ENCODE measurements at places on chromosomes 1 and 21. TPM values are rescaled to one million over a fixed set of nuclear protein-coding genes. Genes with fewer than 3 reads are reported as not detected.

- no peak for DNase-seq
Observed at GRCh38 chr1:50427818-50428779, 4.9 kb upstream of the DMRTA2 start.

DNA sequence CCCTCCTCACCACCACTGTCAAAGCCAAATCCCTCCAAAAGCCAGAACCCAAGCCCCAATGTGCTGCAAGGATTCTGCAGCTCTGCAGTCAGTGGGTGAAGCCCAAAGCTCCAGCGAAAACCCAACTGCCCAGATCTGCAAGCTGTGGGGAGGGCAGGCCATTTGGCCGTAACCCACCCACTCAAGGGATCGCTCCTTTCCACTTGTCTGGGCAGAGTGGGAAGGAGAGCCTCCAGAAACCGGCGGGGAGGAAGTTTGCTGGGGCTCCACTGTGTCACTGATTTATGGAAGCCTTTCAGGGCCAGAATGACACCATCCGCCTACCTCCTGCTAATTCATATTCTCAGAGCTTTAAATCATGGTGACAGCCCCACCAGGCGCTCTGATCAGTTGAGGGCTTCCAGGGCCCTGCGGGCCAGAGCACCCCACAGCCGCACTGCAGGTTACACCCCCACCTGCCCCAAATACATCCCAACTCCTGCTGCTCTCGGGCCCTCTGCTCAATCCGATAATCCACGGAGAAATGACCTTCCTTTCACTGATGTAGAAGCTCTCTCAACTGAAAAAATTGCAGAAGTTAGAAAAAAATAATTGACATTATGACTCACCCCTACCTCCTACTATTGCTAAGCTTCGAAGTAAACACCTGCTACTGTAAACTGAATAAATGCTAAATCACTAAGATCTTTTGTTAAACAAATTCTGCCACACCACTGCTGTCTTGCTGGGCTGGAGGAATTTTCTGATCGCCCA lies 40.6 kb upstream of the RAB4A start:
- DNase-seq: no peak

DNA sequence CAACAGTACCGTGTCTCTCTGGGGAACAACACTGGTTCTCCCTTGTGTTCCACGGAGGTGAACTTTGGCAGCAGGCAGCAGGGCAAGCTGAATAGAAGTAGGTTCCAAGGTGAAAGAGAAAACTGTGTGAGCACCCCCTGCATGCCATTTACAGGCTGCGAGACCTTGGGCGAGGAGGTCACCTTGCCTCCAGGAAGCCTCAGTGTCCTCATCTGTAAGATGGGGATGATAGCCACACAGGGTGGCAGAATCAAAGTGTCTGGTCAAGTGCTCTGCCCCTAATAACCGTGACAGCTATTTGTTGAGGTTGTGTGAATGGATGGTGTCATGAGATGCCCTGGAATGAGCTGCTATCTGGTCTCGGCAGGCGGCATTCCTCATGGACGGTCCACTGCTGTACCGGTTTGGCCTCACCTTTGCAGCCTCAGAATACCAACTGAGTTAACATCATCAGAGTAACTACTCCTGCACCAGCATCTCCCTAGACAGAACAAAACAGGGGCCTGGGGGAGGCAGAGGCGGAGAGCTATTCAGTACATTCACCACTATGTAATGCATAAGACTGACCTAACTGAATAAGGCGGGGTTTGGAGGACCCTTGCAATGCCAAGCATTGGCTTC lies 7.4 kb upstream of the KLHDC7A start:
- DNase-seq: no peak

- no peak for DNase-seq
Observed at GRCh38 chr1:246577720-246578106, 11.5 kb downstream of the CNST start.

DNA sequence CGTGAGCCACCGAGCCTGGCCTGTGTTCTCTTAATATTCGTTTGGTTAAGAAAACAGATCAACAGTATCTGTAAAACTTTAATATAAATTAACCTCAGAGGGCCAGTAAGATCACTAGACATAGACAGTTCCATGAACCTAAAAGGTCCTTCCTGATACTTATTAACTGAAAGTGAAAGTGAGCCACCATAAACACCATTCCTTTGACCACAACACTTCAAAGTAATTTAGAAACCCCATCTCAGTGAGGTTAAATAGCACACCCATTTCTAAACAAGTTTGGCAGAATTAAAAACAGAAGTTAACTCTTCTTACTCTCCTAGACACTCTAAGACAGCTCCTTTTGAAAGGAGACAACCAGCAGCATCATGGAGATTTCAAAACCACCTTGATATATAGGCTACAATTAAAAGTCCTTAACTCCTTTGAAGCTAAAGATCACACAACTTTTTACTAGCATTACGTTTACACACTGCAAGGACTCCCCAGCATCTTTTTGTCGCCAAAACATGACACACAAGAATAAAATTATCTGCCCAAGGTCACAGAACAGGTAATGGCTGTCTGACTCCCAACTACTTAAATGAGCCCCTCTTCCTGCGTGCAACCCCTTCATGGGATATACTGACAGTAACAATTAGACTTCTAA lies 2.2 kb downstream of the RNF19B start:
- DNase-seq: no peak

- no peak for DNase-seq
Observed at GRCh38 chr1:115332813-115333608, 5.0 kb downstream of the NGF start.

DNA sequence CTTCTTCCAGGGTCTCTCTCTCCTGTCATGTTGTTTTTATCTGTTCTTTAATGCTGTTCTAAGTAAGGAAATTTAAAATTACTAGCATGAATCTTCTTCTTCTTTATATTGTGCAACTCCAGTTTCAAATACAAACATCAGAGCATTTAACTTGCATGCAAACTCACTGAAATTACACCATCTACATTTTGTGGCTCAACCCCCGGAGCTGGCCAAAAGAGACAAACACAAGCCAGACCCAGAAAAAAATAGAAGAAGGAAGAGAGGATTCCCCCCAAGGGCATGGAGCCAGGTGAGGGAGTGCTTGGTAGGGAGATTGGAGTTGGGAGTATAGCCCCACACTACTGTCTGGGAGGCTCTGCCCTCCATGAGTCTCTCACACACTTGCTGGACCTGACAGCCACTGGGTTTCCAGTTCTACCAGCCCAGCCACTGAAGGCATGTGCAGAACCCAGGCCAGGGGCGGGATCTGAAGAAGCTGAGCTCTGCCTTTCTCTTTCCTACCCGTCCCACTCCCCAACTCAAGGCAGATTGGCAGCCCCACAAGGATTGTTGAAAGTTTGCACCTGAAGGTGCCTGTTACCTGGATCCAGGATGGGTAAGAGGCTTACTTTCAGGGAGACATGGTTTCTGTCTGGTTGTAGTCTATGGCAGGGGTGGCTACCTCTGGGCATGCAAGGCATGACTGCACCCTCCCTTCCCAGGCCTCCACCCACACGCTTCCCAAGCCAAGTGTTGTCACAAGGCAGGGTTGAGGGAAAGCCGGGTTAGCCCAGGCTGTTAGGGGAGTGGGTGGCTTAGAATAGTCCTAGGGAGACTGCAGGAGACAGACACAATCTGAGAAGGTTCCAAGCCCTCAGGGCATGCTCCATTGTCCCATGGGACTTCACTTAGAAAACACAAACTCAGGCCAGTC lies 297.2 kb downstream of the TGFB2 start:
- DNase-seq: no peak

- no peak for DNase-seq
Observed at GRCh38 chr1:33818071-33818470, 45.8 kb upstream of the HMGB4 start.

The LCE3D gene
- not detected for total RNA-seq

DNA sequence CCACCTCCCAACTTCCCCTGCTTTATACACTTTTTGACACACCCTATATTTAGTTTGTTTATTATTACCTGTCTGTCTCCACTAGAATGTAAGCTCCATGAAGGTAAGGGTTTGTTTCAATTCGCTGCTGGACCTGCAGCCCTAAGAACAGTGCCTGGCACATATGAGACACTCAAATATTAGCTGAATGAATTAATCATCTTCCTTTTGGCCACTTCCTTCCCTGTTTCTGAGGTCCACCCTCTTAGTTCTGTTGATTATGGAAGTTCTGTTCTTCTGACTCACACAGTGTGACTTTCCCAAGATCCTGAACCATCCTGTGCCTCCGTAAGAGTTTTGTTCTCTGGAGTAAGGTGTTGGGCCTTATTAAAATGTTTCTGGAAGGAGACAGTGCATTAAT lies 40.4 kb upstream of the GJA5 start:
- no peak for DNase-seq

GRCh38 chr1:166202546-166202945 lies 35.7 kb upstream of the FAM78B start:
- no peak for DNase-seq

- DNase-seq: no peak
Observed at GRCh38 chr1:157151073-157151472, 12.9 kb upstream of the ETV3 start.

The TMEM51 gene
- total RNA-seq: 15.0 TPM

DNA sequence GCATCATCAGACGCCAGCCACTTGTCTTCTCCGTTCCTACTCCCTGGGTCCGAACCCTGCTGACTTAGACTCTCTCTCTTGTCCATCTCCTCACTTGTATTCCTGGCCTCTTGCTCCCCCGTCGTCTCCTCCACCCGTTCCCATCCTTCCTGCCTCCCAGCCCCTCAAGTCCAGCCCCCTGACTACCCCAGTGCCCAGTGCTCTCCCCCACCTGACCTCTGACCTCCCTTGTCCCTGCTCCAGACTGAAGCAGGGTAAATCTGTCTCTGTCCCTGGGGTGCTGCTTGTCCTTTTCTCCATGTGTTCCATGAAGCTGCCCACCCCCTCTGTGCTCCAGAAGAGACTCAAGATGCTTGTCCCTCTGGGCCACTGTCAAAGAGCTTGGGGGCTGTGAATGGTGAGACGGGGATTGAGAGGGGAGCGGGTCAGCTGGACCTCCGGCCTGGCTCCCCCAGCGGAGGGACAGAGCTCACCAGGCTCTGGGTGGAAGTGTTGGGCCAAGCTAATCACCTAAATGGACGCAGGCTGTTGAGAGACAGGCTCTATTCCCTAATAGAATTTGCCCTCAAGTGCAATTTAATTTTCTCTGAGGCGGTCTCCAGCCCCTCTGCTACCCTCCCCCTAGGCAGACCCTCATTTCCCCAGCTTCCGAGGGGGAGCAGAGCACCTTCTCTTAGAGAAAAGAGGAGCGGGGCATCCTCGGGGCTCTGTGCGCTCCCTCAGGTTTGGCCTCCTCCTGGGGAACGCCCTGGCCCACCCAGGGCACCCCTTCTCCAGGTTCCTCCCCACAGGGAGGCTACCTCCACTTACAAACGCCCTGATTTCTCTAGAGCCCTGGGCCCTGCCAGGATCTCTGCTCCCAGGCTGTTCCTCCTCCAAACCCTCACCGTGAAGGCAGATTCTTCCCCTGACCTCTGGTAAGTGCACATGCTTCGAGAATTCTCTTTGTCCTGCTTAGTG lies 11.0 kb upstream of the LHX4 start:
- DNase-seq: no peak

GRCh38 chr1:30758785-30759380 lies 1.3 kb upstream of the LAPTM5 start:
- no peak for DNase-seq

- DNase-seq: no peak
Observed at GRCh38 chr1:44721485-44722361, 9.2 kb downstream of the RNU5D-1 start.

The HSD3B2 gene
- total RNA-seq: not detected

DNA sequence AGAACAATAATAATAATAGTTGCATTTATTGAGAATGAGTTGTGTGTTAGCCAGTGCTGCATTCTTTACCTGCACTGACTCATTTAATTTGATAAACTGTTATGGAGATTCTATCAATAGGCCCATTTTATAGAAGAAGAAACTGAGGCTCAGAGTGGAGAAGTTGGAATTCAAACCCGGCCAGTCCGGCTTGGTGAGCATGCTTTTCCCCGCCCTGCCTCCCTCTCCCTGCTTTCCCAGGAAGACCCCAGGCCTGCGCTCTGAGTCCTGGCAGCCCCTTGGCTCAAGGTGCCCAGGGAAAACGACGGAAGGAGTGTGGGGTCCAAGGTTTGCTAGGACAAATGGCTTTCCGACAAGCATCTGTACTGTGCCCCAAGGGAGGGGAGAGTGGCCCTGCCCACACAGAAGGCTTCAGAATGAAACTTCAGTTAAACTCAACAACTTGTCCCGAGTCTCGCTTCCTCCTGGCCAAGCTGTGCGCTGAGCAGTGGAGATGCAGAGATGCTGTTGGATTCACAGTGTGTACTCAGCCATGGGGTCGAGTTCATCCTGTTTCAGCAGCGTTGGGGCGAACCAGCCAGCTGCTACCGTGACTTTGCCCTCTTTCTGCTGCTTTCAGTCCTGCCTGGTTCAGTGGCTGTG lies 23.3 kb upstream of the PADI6 start:
- no peak for DNase-seq

The ITLN2 gene
- total RNA-seq: not detected

GRCh38 chr1:4481451-4481850 lies 173.0 kb upstream of the AJAP1 start:
- no peak for DNase-seq

The AVPR1B gene
- total RNA-seq: not detected

- no peak for DNase-seq
Observed at GRCh38 chr1:41632781-41633575, 148.5 kb upstream of the EDN2 start.

The KDF1 gene
- 20.7 TPM for total RNA-seq

The HEYL gene
- total RNA-seq: 0.45 TPM

GRCh38 chr1:58768971-58769808 lies 14.7 kb downstream of the JUN start:
- no peak for DNase-seq

DNA sequence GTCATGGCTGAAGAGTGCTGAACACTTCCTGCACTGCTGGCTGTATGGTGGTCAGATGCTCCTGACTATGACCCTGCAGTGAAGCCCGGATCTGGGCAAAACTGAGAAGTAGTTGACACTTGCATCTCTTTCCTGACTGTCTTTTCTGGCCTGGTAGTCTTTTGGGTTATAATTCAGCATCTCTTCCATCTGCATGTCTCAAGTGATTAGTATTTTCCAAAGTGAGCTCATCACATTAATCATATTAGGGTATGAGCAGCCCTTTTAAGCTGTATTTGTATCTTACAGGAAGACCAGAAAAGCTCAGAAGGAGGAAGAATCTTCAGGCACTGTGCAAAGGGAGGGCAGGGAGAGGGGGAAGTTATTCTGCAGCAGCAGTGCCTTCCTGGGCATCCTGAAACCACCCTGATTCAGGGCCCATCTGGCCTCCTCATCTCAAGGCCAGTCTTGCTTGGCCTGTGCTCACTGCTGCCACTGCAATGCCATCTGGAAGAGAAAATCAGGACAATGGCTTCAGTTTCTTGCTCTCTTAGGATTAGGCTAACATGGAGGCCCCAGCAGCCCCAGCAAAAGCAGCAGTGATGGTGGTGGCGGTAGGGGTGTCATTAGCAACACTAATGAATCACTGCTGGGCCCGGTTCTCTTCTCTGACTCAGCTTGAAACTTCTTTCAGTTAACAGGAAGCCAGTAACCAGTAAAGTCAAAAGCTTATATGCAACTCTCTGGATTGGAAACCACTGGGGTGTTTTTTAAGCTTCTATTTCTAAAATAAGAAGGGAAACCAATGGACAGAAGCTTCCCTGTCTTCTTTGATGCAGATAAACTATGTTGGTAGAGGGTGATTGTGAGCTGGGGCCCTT lies 63.3 kb upstream of the WDR26 start:
- no peak for DNase-seq

The GBP4 gene
- 2.5 TPM for total RNA-seq
